ENCODE measurements at places on chromosomes 4 and X.

GRCh38 chr4:185416955-185417354 is 8.8 kb downstream of the UFSP2 start:
- no peak for DNase-seq

DNA sequence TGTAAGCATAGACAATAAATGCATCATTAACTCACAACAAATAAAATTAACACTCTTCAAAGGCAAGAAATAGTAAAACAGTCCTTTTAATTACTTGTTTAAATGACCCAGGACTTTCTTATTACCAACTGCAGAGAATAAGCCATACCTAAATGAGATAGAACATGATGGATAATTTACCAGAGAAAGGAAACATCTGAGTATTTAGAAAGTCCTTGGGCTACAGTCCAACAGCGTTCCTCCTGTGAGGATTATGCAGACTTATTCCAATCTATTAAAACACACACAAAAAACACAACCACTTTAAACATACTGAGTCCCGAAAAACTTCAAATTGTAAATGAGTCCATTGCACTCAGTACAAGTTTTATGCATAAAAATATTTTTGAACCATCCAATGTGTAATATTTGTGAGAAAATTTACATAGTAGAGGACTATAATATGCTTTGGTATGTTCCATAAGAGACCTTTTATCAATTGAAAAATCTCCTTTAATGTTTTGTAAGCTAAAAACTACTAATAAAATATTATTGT is 129.2 kb downstream of the NR3C2 start:
- no peak for DNase-seq

- DNase-seq, result no peak
Observed at GRCh38 chrX:26914232-26914631, 548.9 kb downstream of the PPP4R3C start.

- DNase-seq, result no peak
Observed at GRCh38 chrX:136055651-136056221, 70.5 kb downstream of the SLC9A6 start.

DNA sequence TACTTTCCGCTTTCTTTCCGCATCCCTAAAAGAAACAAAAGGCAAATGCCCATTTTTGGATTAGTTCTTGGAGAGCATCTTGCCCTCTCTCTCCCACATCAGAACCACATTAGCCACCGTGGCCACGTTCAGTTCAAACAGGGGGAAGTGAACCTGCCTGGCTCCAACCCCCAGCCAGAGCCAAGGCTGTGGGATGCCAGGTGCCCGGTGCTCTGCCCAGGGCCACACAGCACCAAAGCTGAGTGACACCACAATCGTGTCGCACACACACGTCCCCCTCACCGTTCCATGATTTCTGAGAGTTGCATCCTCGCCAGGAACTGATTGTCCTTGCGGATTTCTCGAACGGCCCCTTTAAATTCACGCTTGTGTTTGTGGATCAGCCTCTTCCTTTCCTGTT is 24.3 kb downstream of the NOP14 start:
- DNase-seq, result no peak

DNA sequence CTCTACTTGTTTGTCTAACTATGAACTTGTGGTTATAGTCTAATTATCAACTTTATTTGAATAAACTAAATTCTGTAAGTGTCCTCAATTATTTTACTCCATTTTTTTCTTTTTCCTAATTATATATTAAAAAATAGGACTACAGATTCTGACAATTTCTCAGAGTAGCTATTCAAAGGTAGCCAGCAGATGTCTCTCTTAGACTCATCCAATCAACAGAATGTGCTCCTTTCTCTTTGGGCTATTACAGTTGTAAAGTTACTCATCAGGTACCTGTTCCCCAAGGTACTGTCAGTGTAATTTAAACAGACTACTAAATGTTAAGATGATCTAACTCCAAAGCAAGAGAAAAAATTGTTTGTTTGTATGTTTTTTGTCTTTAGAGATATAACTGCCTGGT is 248.6 kb downstream of the PCDH18 start:
- no peak for DNase-seq

- DNase-seq, result no peak
Observed at GRCh38 chr4:38855466-38855865, 1.2 kb downstream of the TLR6 start.

- DNase-seq, result no peak
Observed at GRCh38 chrX:46582966-46583365, 9.4 kb downstream of the CHST7 start.

- no peak for DNase-seq
Observed at GRCh38 chr4:124426279-124426678, 286.3 kb downstream of the ANKRD50 start.

GRCh38 chrX:69128588-69128987 is 36.7 kb downstream of the PJA1 start:
- no peak for DNase-seq

DNA sequence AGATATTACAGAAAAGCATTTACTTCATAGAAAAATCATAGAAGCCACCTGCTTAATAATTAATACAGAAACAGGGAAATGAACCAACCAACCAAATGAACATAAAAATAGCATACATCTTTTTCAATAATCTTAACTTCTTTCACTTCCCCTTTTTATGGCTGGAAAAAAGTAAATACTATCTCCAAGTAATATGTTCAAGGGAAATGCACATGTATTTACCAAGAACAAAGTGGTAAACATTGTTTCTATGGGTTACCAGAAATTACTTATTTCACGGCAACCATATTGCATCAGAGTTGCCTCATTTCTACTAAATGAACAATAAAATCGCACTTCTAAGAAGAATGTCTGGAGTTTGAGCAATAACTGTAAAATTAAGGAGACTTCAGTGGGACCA is 321.3 kb downstream of the TMA16 start:
- DNase-seq, result no peak

- DNase-seq, result no peak
Observed at GRCh38 chr4:66575008-66575696, 904.9 kb upstream of the EPHA5 start.

- no peak for DNase-seq
Observed at GRCh38 chrX:15906041-15906943, 51.7 kb upstream of the AP1S2 start.

DNA sequence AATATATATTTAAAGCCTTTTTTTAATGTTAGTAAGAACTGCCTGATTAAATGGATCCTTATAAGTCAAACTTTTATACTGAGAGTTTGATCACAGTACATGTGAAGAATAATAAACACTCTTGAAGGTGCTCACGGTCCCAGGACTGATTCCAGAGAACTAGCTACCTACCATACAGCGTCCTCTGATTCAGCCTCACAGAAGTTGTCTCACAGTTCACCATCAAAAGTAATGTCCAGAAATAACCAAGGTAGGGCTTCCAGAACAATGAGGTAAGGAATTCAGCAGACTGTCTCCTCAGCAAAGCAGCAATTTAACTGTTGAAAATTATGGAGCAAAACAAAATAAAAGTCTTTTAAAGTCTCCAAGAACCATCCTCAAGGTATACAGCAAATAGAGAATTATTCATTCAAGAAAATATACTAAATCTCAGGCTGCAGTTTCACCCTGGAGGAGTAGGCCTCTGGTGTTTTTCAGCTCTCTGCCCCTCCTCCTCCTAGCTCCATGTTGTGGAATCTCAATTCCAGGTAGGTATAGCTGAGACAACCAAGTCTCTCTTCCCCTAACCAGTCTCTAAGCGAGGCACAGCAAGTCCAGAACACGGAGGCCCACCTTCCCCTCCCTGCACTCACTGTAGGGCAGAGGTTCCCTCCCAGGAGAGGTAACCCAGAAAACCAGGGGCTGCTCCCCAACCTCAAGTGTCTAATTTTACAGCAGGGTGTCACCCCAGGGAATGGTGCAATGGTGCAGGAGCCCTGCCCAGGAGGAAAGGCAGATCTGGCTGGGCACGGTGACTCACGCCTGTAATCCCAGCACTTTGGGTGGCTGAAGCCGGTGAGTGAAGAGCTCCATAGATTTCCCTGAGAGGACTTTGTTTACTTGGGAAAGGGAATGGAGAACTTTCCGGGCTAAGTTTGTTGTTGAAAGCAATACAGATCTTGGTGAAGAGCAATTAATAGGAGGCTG is 28.6 kb downstream of the FAM241A start:
- DNase-seq, result no peak

DNA sequence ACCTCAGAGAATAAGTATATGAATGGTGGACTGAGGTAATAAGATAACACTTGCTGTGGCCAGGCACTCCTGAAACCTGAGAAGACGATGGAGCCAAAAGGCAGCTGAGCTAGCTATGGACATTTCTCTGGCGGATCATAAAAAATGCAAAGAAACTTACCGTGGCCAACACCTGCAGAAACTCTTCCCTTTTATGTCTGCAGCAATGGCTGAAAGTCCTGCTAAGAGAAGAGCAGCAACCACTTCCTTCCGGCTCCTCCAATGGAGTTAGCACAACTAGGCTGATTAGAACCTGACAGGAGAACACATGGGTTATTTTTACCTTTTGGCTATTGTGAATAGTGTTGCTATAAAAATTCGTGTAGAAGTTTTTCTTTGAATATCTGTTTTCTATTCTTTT is 76.0 kb upstream of the MAGEB16 start:
- DNase-seq, result no peak

DNA sequence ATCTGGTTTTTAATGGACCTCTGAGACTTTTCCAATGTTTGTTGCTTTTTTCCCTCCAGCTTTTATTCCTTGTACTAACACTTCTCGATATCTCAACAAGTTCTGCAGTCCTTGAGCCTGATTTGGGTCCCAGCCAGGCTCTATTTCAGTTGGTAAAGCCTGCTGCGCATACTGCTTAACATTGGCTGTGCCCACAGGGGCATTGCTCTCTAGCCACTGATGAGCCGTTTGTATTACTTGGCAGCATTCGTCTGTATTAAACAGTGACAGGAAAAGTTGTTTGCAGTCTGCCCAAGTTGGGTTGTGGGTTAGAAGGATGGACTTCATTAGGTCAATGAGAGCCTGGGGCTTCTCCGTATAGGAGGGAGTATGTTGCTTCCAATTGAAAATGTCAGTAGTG is 59.6 kb upstream of the XAGE1B start:
- DNase-seq, result no peak

DNA sequence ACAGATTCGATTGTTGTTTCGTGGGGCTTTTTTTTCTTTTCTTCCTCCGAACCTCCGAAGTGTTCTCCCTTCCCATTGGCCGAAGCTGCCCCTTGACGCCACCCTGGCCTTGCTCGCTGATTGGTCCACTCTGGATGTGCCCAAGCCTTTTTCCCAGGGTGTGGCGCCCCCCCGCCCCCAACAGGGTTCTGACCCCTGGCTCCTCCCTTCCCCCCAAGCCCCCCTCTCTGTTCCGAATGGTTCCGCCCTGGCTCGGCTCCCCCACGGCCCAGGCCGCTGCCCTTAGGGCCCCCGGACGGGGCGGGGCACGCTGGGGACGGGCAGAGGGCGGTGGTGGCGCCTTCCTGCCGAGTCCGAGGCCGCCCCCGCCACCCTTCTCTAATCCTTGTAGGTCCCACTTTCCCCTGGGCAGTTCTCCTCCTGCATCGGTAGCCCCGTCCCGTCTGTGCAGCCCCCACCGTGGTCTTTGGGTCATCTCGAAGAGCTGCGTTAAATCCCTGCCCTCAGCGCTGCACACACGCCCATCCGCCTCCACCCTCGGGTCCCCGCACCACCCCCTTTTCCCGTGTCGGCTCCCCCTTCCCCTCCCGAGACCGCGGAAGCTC is 25.5 kb downstream of the UTP14A start:
- peak; percentile 64 for DNase-seq

DNA sequence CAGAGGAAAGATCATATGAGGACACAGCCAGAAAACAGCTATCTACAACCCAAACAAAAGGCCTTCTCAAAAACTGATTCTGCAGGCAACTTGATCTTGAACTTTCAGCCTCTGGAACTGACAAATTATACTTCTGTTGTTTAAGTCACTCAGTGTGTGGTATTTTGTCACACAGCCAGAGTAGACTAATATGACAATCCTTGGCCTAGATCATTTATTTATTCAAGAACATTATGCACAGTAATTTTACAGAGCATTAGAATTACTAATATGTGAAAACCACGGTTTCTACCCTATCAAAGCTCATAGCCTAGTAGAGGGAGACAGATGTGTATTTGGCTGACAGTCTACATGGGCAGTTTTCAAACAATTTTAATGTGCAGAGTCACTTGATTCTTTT is 167.8 kb upstream of the PCDH18 start:
- DNase-seq, result no peak

DNA sequence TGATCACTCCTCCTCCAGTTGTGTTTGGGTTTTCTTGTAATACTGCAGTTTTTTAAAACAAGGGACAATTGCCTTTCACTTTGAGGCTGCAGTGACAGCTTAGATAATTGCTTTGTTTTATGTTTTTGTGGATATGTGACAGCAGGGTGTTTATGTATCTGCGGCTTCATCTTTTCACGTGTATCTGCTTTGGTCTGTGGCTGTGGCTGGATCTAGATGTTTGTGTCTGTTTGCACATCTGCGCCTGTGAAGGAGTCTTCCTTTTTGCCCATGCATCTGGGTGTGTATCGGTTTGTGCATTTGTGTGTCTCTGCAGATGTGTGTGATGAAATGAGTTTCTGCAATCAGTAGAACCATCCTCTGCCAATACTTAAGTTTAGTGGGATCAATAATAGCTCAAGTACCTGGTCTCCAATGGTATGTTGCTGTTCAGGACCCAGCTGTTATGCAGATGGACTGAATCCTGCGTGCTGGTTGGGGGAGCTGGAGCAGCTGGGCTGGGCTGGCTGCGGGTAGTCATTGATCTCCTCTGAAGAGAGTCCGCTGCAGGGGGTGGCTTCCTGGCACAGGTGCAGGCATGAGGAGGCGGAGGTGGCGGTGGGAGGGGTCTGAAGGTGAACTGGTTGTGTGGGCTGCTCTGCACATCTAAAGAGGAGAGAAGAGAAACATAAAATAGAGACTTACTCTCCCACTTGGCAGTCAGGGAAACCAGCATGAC is 390.3 kb downstream of the SH2D1A start:
- DNase-seq, result peak; percentile 9

Measured in stimulated activated naive CD8-positive, alpha-beta T cell treated with anti-CD3 and anti-CD28 coated beads, Interleukin-15, Interleukin-2, amounts not matched to agents 100 U/mL and 50 U/mL, for 24 hours (primary cell).